Immature natural killer cell (primary cell): ENCODE measurements at places on chromosomes 3 and 15. TPM values are rescaled to one million over a fixed set of nuclear protein-coding genes. Genes with fewer than 3 reads are reported as not detected.

PLA2G4B gene
- 1.1 TPM for polyA plus RNA-seq

HHATL gene
- polyA plus RNA-seq, result not detected

GRCh38 chr3:32381922-32382321, 9.7 kb upstream of the CMTM7 start:
- H3K27me3 ChIP-seq, result peaks cover 6% of the 10 kb centered on the region
- H3K4me3 ChIP-seq, result no peak overlapping the region
- DNase-seq, result no peak
- no peaks in the 10 kb centered on the region for H3K36me3 ChIP-seq
- no peak overlapping the region for H3K27ac ChIP-seq

- H3K36me3 ChIP-seq, result peaks cover 4% of the 10 kb centered on the region
- DNase-seq, result no peak
- H3K27ac ChIP-seq, result no peak overlapping the region
- peaks cover 2% of the 10 kb centered on the region for H3K27me3 ChIP-seq
These were observed 17.9 kb upstream of the CNOT10 start for GRCh38 chr3:32667072-32667582.
